HCT116 (cell line): ENCODE measurements at places on chromosomes 12 and 14. TPM values are rescaled to one million over a fixed set of nuclear protein-coding genes. Genes with fewer than 3 reads are reported as not detected.

GRCh38 chr14:105376521-105377440 is 21.6 kb upstream of the TEX22 start:
- no peak for DNase-seq
- H3K27me3 ChIP-seq = no peaks in the 10 kb centered on the region
- H3K4me3 ChIP-seq = no peak overlapping the region
- H3K27ac ChIP-seq = no peak overlapping the region
- no peaks in the 10 kb centered on the region for H3K36me3 ChIP-seq

- no peaks in the 10 kb centered on the region for H3K36me3 ChIP-seq
- no peak overlapping the region for H3K4me3 ChIP-seq
- H3K27ac ChIP-seq = no peak overlapping the region
- H3K27me3 ChIP-seq = peaks cover 62% of the 10 kb centered on the region
- no peaks in the 10 kb centered on the region for H3K4me1 ChIP-seq
- no peak for DNase-seq
Measured at GRCh38 chr12:15253990-15254389, 32.8 kb upstream of the RERG start.

GRCh38 chr12:131402781-131403396 is 308.0 kb upstream of the SFSWAP start:
- no peak overlapping the region; the same call in 1 of the 2 replicates for H3K27ac ChIP-seq
- no peaks in the 10 kb centered on the region for H3K36me3 ChIP-seq
- no peak overlapping the region for H3K4me3 ChIP-seq

GRCh38 chr12:14473707-14474287 is 93.9 kb downstream of the PLBD1 start:
- H3K27me3 ChIP-seq = no peaks in the 10 kb centered on the region
- H3K4me1 ChIP-seq = no peaks in the 10 kb centered on the region
- no peak overlapping the region for H3K27ac ChIP-seq
- H3K36me3 ChIP-seq = no peaks in the 10 kb centered on the region
- peak; percentile 3 for DNase-seq
- no peak overlapping the region for H3K4me3 ChIP-seq

DNA sequence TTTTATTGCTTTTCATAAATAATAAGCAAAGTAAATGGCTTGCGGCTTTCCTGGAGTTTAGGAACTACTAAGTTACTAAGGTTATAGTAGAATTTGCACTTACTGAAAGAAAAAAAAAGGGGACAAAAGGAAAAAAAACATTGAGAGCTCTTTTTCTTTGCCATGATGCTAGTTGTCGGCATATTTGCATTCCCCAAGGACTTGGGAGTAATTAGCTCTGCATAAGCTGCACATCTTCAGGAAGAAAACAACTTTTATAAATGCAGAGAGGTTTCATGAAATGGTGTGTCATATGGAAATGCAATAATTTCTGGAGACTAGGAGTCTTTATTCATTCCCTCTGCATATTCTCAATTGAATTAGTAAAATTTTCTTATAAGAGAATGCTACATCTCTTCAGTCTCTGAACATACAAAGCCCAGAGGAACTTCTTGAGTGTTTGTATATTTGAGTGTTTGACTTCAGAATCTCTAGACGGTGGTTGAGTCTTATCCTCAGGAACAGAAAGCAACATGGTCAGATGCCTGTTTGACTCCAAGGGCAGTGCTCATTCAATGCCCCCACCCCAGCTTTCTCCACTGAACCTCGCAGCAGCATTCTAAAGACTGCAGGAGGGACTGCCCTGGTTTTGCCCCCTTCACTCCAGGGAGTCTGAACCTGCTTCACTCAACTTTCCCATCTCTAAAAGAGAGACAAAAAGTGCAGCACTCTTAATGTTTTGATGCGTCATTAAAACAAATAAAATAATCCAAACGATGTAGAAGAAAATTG is 158.9 kb upstream of the EEA1 start:
- no peaks in the 10 kb centered on the region for H3K36me3 ChIP-seq
- H3K27ac ChIP-seq = no peak overlapping the region
- H3K4me1 ChIP-seq = peaks cover 38% of the 10 kb centered on the region
- no peak for DNase-seq
- H3K27me3 ChIP-seq = no peaks in the 10 kb centered on the region
- no peak overlapping the region for H3K4me3 ChIP-seq

DNA sequence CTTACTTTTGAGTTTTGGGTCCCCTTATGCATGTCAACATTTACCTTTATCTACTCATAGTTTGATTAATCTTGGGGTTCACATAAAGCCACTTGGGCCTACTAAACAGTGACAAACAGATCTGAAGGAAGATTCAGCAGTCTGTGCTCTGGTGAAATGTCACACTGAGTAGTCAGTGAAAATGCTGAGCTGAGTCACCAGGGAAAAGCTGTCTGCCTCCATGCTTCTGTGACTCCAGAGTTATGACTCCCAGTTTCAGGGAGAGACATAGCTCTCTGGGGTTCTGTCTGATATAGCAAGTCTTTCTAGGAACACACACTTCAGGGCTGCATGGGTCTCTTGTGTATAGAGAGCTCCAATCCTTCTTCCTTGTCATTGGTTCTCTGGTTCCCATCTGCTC is 406.3 kb upstream of the FAR2 start:
- H3K4me1 ChIP-seq = no peaks in the 10 kb centered on the region
- H3K27ac ChIP-seq = no peak overlapping the region
- no peaks in the 10 kb centered on the region for H3K27me3 ChIP-seq
- no peaks in the 10 kb centered on the region for H3K36me3 ChIP-seq
- no peak overlapping the region for H3K4me3 ChIP-seq
- no peak for DNase-seq

- no peaks in the 10 kb centered on the region for H3K27me3 ChIP-seq
- no peak overlapping the region for H3K4me3 ChIP-seq
Measured at GRCh38 chr14:76236172-76237130, 84.7 kb downstream of the GPATCH2L start.

DNA sequence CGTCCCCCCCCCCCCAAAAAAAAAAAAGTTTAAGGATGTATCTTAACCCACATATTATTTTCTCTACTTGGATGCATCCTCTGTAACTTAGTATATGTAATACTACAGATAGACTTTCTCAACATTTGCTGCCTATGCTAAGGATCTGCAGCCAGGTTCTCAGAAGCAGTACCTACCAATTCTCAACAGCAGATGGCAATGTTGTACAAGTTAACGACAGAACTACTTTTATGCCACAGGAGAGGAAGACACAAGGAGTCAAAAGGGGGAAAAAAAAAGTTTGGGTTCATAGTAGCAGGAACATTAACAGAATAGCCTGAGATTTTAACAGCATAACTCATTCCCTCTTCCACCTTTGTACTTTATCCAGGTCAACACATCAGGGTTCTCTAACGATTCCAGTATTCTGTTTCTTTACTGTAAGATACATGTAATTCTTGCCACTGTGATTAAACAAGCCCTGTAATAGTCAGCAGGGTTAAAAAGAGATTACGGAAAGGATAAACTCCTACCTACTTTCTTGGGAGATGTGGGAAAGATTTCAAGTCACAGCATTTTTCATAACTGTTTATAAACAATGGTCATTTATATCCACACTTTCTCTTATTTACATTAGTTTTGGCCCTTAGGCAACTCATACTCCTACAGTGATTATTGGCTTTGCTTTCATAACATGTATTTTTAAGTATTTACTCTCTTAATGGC is 5.7 kb upstream of the NEK9 start:
- no peak overlapping the region for H3K27ac ChIP-seq
- no peak overlapping the region for H3K4me3 ChIP-seq
- no peaks in the 10 kb centered on the region for H3K36me3 ChIP-seq
- H3K4me1 ChIP-seq = peaks cover 15% of the 10 kb centered on the region
- no peaks in the 10 kb centered on the region for H3K27me3 ChIP-seq
- peak; percentile 65 for DNase-seq

DNA sequence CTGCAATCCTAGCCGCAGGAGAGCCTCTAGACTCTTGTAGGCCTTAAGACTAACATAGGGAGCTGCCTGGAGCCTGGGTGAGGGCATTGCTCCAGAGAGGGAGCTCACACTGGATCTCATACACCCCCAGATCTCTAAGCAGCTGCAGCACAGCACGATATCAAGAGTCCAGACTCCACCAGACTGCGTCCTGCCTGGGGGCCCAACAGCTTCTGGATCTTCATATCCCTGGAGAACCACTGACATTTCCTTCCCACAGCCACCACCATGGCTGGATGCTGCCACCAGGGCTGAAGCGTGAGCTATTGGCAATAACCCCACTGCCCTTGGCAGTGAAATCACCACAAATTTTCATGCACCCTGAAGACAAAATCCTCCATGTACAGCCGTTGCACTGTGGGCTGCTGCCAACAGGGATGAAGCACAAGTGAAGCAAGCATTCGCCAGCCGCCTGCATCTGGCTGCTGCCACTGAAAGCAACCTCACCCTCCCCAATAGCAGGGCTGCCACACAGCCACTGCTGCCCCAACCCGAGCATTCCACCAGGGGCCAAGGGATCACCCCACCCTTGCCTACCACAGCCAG is 28.2 kb downstream of the CACNA2D4 start:
- no peaks in the 10 kb centered on the region for H3K36me3 ChIP-seq
- H3K4me3 ChIP-seq = no peak overlapping the region
- no peak overlapping the region for H3K27ac ChIP-seq

DNA sequence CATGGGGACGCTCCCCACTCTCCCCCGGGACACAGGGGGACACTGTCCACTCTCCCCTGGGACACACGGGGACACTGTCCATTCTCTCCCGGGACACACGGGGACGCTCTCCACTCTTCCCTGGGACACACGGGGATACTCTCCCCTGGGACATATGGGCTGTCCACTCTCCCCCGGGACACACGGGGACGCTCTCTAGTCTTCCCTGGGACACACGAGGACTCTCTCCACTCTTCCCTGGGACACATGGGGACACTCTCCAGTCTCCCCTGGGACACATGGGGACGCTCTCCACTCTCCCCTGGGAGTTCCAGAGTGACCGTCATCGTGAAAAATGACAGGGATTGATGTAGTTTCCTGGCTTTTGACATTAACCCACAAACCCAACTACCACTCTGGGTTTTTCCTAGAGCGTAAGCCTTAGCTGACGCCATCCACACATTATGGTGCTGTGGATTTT is 3.0 kb upstream of the P2RX2 start:
- no peak for DNase-seq
- no peaks in the 10 kb centered on the region for H3K27me3 ChIP-seq
- H3K4me3 ChIP-seq = no peak overlapping the region
- H3K4me1 ChIP-seq = peaks cover 8% of the 10 kb centered on the region

NID2 gene
- 0.84 TPM for total RNA-seq

VWF gene
- 0.57 TPM for total RNA-seq

SRGAP1 gene
- total RNA-seq = 16.6 TPM

HNRNPC gene
- 843 TPM for total RNA-seq
